ENCODE measurements at places on chromosomes 2 and 18.

DNA sequence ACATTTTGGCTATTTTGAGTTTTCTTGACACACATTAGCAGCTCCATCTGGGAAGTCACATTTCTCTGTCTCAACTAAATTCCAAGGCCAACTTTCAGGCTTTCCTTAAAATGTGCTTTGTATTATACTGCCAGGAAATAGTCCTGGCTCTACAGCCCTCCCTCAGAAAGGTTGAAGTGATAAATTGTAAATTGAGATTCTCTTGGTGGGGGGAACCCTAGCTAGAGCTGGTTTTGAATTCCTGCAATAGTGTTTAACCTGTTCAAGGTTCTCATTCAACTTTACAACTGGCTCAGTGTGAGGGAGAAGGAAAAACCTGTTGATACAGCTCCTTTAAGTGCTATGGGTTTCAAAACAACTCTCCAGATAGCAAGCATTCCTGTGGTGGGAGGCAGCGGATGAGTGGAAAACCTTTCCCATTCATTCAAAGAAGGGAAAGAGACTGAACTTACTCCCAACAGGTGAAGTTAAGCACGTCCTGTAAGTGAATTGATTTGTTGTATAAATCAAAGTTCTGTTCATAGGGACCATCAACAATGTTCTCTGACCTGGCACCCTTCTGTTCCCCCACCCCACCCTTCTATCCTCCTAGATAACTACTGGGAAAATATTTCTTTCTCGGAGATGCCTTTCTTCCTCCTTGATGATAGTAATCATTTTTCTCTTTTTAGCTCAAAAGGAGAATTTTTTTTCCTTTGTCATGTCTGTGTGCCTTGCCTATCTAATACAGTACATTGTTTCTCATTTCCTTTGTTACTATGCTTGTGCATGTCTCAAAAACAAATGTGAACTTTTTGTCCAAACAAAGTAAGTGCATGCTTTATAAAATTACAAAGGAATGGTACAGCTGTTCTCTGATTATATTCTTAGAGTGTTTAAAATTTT, 44.2 kb upstream of the SLC39A10 start:
- DNase-seq: peak; percentile 82

DNA sequence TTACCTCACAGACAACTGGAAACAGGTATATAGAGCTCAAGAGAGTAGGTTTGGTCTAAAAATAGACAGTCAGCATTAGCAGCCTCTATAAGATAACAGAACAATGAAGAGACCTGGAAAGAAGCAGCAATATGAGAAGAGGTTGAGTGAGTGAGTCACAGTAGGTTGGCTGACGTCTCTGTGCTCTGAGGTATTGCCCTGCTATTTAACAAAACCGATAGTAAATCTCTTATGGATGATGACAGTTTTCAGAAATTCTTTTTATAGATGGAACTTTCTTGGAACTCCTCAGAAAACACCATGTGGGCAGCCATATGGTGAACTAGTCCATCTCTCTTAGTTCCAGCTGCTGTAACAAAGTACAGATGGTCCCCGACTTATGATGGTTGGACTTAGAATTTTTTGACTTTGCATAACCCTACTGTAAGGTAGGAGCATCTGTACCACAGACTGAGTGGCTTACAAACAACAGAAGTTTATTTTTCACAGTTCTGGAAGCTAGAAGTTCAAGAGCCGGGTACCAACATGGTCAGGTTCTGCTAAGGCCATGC, 123.5 kb downstream of the MBD2 start:
- DNase-seq: no peak

- peak; percentile 73 for DNase-seq
These were observed 11.6 kb upstream of the BOK start for GRCh38 chr2:241546771-241547498.

- DNase-seq: peak; percentile 92
These were observed at the start of gene LIPG for GRCh38 chr18:49561289-49562193. TSS of gene LIPG (plus strand) at chr18:49562057. CDS start at chr18:49562309, 252 bp downstream.

DNA sequence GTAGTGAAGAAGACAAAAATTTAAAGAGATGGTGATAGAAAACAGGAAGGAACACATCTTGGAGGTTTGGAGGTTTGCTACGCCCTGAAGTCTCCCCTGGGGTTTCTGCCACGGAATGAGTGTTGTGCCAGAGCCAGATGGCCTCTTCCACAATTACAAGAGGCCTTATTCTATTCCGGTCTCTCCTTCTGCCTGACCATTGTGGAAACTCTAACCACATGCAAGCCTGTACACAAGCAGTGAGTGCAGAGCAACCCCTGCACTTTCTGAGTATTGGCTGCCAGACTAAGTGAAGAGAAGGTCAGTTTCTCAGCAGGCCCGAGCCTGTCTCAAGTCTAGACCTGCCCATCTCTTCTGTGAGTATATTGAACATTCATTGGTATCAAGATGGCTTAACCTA, 22.7 kb upstream of the MYO1B start:
- DNase-seq: no peak

- no peak for DNase-seq
These were observed 44.2 kb upstream of the MFF start for GRCh38 chr2:227280895-227281294.

DNA sequence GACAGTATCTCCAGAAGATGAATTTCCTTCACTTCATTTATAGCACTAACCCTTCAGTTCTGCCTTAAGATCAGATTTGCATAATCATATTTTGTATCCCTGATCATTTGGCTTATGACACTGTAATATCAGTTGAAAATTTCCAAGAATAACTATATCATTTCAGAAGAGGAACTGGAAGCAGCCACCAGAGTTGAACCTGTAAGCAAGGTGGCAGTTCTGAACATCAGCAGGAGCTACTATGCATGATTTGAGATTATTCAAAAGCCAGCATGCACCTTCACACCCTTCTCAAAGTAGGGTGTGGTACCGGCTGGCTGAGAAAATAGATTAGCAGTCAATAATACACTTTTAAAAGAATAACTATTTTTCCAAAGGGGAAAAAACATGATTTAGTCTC, 328.2 kb downstream of the DLGAP1 start:
- no peak for DNase-seq

DNA sequence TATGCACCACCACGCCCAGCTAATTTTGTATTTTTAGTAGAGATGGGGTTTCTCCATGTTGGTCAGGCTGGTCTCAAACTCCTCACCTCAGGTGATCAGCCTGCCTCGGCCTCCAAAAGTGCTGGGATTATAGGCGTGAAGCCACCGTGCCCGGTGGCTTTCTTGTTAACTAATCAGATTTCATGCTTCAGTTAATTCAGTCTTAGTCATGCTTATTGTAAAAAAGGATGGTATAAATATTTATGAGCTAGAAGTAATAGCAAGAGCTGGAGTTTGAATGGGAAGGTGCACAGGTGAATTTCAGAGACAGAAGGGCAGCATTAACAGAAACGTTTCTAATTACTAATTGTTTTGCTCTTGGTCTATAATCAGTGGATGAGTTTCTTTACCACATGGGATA, 10.3 kb downstream of the GEMIN6 start:
- no peak for DNase-seq

GRCh38 chr2:223856584-223856983, 19.2 kb upstream of the AP1S3 start:
- no peak for DNase-seq

GRCh38 chr2:192004188-192004963, 157.5 kb upstream of the CAVIN2 start:
- DNase-seq: no peak

- DNase-seq: peak; percentile 54
These were observed 41.1 kb downstream of the NHEJ1 start for GRCh38 chr2:219119422-219120043.

- no peak for DNase-seq
These were observed 48.4 kb upstream of the ANKRD44 start for GRCh38 chr2:197358931-197359330.

DNA sequence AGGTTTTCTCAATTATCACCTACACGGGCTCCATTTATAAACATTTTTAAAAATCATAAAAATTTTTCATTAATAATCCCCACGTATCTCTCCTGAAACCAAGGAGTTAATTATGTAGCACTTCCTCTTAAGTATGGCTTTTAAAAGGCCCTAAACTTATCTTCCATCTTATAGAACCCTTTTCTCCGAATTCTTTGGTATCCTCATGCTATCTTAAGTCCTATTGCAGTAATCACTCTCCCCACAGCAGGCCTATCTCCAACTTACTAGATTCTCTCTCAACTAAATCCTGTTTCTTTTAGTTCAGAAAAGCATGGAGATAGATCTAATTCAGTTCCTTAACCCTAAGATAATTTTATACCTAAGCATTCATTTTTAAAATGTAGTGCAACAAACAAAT, 26.2 kb downstream of the RPRD1A start:
- no peak for DNase-seq

DNA sequence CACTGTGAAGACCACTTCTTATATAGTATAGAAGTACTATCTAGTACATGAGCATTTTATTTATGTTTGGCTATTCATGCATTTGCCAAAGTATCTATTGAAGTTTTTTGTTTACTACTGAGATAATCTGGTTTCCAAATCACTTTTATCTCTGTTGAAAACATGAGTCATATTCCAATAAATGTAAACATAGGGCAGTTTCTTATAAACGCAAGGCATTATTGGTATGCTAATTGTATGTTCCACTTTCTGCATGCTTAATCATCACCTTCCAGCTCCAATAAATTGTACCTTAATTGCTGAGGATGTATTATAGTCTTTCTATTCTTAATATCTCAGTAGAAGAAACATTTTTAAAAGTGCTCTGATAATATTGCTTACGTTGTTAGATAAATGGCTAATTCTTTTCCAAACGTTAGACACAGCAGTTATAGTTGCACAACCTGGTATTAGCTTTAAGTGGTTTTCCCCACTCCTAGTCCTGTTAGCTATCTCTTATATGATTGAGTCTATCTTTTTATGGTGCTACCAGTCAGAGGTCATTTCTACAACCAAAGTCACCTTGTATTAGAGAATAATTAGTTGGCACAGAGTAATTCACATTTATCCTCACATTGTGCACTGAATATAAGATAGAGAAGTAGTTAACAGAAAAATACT, 17.2 kb downstream of the ITGA4 start:
- DNase-seq: no peak

DNA sequence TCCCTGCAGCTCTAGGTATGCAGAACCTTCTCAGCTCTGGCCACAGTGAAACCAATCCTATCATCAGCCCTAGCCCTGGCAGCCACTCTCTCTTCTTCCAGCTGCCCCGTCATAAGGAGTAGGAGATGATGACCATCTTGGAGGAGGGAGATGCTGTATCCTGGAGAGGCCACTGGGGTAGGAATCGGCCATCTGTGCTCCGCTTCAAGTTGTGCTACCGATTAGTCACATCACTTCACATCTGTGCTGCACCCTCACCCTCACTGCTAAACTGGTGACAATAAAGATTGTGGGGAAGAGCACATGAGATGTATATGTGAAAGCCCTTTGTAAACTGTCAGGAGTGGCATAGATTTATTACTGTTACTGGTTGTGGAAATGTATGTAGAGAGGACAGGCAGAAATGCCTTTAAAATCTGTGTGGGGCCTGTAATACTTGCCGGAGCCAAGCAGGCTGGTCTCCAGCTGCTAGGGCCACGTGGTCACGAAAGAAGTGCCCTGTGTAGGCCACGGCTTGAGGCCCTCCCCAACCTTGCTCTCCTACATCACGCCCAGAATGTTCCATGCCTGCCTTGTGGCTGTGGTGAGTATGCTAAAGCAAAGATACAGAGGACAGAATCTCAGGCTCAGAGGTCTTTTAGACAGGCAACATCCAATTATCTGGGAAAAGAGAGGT, 236.8 kb downstream of the CLIP4 start:
- DNase-seq: no peak

- no peak for DNase-seq
These were observed 46.8 kb upstream of the PTMA start for GRCh38 chr2:231661422-231662027.

DNA sequence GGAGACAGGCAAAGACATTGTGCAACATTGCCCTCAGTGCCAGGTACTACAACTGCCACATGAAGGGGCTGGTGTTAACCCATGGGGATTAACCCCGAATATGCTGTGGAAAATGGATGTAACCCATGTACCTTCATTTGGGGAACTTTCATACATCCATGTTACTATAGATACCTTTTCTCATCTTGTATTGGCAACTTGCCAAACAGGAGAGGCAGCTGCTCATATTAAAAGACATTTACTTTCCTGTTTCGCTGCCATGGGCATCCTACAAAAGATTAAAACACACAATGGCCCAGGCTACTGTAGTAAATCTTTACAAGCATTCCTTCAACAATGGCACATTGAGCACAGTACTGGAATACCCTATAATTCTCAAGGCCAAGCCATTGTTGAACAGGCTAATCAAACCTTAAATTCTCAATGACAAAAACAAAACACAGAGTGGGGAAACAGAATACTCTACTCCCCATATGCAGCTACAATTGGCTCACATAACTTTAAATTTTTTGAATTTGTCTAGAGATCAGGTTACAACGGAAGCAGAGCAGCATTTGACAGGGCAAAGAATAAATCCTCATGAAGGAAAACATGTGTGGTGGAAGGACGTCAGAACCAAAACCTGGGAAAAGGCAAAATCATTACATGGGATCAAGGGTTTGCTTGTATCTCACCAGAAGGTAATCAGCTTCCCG, 1723.5 kb upstream of the LRRTM1 start:
- peak; percentile 36 for DNase-seq

- no peak for DNase-seq
These were observed 247.7 kb downstream of the TWIST2 start for GRCh38 chr2:239095460-239096081.

- DNase-seq: no peak
These were observed 33.8 kb downstream of the HS1BP3 start for GRCh38 chr2:20617081-20617575.

DNA sequence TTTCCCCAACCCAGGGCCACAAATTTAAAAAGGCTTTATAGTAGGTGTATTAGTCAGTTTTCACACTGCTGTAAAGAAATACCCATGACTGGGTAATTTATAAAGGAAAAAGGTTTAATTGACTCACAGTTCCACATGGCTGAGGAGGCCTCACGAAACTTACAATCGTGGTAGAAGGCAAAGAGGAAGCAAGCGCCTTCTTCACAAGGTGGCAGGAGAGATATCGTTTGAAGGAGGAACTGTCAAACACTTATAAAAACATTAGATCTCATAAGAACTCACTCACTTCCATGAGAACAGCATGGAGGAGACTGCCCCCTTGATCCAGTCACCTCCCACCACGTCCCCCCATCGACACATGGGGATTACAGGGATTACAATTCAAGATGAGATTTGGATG, 70.4 kb downstream of the FECH start:
- DNase-seq: no peak

- no peak for DNase-seq
These were observed 797.0 kb downstream of the TDRD15 start for GRCh38 chr2:21920721-21921120.

DNA sequence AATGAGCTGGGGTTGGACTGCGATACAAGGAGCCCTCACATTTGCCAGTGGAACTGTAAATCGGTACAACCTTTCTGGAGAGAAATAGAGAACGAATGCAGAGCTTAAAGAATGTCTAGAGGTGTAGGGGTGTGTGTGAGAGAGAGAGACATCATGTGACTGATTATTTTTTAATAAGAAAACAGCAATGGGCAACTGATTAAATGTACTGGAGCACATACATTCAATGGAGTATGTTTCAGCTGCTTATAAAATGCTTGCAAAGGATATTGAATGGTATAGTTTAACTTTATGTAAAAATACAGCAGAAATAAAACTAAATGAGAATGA, 391 bp upstream of the TMEM17 start:
- DNase-seq: no peak

- no peak for DNase-seq
These were observed 157.1 kb downstream of the DYM start for GRCh38 chr18:49303379-49303778.
